ENCODE measurements at places on chromosomes 6 and 20.

GRCh38 chr6:21599051-21599696, 5.6 kb downstream of the SOX4 start:
- no peak for DNase-seq

- DNase-seq: no peak
These were observed 1.0 kb upstream of the MTG2 start for GRCh38 chr20:62181808-62182207.

- no peak for DNase-seq
These were observed 5.7 kb downstream of the SESN1 start for GRCh38 chr6:109088995-109089394.

DNA sequence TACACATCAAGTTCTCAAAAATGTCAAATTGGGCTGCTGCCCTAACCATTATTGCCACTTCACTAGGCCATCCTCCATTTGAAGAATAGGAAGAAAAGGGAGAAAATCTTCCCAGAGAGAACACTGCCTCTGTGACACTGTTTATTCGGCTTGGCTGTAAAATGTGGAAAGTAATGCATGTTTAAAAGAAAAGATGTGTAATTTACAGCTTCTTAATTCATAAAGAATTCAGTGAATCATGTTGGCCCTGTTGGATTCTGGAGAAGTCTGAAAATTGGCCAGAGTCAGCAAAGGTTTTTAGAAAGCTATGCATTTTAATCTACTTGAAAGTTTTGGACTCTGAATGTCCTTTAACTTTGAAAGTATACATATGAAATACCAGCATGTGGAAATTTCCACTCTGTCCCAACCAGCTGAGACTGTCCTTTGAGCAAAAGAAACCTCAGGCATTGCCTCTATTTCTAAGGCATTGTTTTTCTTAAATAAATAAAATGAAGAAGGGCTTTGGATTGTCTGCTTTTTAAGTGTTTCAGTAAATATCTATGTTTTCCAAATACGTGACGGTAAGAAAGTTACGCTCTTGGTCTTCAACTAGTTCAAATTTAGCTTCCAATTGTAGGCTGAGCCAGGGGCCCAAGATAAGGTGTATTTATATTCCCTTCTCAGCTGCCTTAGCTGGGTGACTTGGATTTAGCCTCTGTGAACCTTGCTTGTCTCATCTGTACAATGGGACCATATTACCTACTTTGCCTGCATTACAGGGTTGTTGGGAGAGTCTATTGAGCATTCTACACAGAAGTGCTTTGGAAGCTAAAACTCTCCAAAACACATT, 222.2 kb downstream of the UST start:
- DNase-seq: no peak

GRCh38 chr20:22601361-22602141, 17.2 kb upstream of the FOXA2 start:
- no peak for DNase-seq

DNA sequence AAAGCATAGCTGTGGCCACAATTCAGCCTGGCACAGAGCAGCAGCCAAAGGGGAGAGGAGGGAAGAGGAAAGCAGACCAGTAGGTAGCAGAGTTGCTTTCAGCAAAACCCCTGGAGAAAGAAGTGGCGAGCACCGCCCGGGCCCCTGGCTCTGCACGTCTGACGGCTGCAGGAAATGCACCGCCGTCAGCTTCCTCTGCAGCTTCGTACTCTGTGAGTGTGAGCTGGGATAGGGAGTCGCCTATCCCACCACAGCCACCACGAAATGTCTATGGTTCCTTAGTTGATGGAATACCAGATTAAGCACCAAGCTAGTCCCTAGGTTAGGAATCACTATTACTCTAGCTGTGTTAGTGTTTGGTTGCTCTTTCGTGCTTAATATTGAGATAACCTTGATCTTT, 79.9 kb upstream of the NAA20 start:
- DNase-seq: no peak

- DNase-seq: no peak
These were observed 163.8 kb downstream of the MMUT start for GRCh38 chr6:49299279-49299678.

GRCh38 chr6:135811170-135811569, 40.3 kb upstream of the PDE7B start:
- no peak for DNase-seq

- no peak for DNase-seq
These were observed 166.5 kb downstream of the KIF6 start for GRCh38 chr6:39558591-39559190.

- DNase-seq: no peak
These were observed 6.4 kb upstream of the TXNDC5 start for GRCh38 chr6:7916959-7917358.

DNA sequence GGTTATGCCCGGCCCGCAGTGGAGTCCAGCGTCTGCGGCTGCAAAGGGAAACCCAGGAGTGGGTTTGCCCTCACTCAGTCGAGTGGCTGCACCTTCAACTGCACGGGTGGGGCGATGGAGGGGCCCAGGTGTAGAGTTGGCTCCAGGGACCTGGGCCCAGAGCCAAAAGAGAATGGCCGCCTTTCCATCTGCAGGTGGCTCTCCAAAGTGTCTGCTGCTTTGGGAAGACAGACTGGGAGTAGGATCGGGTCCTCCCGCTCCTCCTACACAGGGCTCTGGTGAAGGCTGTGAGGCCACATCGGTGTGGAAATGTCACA, 80.1 kb downstream of the PTPN1 start:
- DNase-seq: no peak

DNA sequence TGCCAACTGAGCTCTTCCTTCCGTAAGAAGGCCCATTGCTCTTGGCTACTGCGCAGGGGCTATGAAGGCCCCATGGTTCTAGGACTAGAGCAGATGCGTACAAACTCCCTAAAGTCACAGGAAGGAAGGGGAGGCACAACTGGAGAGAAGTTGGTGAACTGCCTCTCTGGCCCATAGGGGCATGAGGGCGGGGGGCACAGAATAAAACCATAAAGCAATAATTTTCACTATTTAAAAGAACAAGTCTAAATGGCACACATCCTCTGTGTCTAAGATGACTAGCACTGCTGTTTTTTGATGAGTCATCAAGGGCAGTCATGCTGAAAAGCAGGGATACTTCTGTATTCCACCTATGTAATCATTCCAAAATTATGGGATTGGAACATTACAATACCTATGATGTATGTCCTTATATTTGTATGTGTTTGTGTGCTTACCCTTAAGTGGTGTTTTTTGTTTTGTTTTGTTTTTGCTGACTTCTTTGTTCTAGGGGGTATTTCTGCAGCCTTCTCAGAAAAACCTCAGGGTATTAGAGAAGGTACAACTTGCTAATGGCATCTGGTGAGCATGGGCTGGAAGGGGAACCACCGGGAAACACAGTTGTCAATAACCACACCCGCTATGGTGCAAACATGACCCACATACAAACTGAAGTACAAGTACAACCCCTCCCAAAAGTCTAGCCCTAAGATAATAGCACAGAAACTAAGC, 36.9 kb downstream of the B4GALT5 start:
- DNase-seq: no peak

DNA sequence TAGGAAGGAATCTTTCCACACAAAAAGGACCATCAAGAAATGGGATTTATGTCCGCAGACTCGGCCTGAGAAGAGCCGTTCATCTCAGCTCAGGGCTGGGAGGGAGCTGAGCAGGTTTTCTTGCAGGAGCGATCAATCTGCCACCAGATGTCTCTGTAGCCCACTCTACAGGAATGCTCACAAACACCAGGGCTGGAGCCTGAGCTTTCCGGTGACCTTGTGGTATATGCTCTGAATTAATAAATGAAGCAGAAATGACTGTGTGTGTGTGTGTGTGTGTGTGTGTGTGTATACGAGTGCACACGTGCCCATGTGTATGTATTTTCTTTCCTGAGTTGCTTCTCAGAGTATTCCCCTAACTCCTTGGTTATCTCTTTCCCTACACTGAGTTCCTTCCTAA, 12.0 kb downstream of the CD83 start:
- DNase-seq: no peak

DNA sequence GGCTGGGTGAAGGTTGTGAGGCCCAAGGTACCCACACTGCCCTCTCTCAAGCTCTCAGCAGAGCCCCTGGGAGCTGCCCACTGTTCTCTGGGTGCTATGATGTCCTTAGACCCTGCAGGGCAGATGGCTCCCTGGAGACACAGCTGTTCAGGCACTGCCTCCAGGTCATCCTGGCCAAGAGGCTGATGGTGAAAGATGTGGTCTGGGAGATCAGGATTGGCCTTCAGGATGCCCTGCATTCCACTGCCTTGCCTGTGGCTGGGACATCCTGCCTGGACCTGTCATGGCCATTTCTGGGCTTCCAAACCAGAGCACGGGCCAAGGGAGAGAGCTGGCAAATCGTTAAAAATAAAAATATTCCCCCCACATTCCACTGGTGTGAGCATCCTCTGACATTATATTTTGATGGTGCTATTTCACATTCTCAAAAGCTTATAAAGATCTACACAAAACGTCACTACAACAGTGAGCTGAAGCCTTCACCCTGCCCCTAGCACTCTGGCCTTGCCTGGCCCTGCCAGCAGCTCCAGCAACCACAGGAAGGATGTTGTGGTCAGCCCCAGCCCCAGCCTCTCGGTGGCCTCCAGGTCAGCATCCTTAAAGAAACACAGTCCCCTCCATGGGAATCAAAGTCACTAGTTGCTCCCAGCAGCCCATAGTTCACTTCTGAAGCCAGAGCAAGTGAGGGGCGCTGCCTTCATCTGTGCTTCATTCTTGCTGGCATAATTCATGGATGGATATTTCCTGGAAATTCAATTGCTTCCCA, 13.5 kb upstream of the KCNK16 start:
- no peak for DNase-seq

DNA sequence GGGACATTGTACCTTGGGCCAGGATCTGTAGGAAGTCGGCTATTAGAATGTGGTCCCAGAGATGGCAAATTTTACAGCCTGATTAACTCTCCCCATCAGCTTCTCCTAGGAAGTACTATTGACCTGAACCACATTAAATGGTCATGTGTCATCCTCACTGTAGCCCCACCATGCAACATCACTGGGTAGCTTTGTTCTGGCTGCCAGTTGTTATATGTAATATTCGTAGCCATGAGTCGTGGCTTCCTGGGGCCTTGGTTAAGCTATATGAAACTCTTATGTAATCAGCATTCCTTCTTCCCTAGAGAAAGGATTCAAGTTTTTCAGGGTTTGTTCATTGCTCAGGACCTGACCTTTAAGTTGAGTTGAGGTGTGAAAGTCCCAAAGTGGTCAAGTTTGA, 125.7 kb downstream of the ANKS1A start:
- no peak for DNase-seq

GRCh38 chr20:40655451-40655850, 33.6 kb downstream of the MAFB start:
- DNase-seq: no peak

GRCh38 chr6:1572892-1573291, 36.8 kb upstream of the FOXC1 start:
- DNase-seq: no peak

GRCh38 chr6:49087369-49087768, 375.7 kb downstream of the MMUT start:
- DNase-seq: no peak

GRCh38 chr20:31691646-31692275, 30.9 kb downstream of the BCL2L1 start:
- no peak for DNase-seq

- DNase-seq: no peak
These were observed 567.7 kb downstream of the ADGRB3 start for GRCh38 chr6:69202768-69203167.

GRCh38 chr20:63369724-63370617, 8.8 kb upstream of the CHRNA4 start:
- DNase-seq: no peak

GRCh38 chr6:45738057-45738455, 277.6 kb downstream of the CLIC5 start:
- no peak for DNase-seq

- no peak for DNase-seq
These were observed 117.6 kb upstream of the SLC2A12 start for GRCh38 chr6:134169871-134170486.

GRCh38 chr20:35876033-35876320, 78.3 kb downstream of the SCAND1 start:
- DNase-seq: no peak

GRCh38 chr6:169990095-169991030, 238.9 kb downstream of the ERMARD start:
- DNase-seq: peak; percentile 51

GRCh38 chr6:122997541-122998150, 1.6 kb downstream of the CLVS2 start:
- no peak for DNase-seq

DNA sequence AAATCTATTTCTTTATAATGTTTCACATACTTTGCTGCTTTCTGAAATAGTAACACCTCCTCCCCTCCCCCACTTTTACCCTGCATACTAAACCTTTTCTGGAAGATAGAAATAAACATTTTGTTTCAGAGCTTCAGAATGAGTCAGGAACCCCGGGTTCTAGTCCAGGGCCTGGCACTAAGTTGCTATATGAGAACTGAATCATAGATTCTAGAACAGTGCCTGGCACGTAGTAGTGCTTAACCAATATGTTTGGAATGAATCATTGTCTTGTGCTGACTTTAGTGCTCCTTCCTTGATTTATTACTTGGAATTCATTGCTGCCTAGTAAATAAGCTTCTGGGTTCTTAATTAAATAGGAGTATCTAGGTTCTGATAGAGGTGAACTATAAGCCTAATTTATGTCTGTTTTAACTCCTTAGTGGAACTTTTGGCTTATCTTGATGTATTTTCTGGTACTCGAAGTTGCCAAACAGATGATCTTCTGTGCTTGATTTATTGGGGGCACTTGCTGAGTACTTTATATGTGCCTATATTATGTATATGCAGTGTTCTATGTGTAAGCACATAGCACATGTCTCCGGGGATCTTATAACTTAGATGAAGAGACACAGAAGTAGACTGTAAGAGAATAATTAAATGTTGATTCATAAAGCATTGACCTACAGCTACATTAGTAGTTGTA, 18.6 kb downstream of the TAB2 start:
- DNase-seq: no peak

DNA sequence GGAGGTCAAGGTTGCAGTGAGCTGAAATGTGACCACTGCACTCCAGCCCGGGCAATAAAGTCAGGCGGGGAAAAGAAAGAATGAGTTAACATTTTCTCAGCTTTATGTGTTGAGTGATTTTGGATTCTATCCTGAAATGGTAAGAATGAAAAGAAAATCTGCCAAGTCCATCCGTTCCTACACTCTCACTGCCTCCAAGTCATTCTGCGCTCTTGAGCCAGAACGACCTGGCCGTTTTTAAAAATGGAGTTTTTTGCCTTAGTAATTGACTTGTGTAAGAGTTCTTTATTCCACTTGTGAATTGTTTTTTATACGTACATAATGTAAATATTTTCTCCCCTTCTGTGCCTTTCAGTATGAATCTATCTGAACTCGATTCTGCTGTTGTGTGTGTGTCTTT, 28.7 kb downstream of the DNAJC5 start:
- no peak for DNase-seq

All from GM12891 (cell line).